ENCODE measurements at places on chromosomes 5 and 9.
A peak's percentile ranks its signal among the peaks of the same experiment; 100 is the strongest.

DNA sequence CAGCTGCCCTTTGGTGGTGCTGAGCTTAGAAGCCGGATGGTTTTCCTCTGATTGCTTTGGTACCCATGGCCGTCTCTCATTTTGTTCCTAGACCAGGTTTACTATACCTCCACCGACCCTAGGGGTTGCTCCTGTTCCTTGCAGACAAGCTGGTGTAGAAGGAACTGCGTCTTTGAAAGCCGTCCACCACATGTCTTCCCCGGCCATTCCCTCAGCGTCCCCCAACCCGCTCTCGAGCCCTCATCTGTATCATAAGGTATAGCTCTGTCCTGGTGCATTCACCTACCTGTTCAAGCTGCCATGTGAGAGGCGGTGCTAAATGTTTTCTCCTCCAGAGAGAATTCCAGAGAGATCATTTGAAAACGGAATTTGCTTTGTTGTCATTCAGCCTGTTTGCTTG, 39.5 kb downstream of the TENT4A start:
- DNase-seq, result no peak

DNA sequence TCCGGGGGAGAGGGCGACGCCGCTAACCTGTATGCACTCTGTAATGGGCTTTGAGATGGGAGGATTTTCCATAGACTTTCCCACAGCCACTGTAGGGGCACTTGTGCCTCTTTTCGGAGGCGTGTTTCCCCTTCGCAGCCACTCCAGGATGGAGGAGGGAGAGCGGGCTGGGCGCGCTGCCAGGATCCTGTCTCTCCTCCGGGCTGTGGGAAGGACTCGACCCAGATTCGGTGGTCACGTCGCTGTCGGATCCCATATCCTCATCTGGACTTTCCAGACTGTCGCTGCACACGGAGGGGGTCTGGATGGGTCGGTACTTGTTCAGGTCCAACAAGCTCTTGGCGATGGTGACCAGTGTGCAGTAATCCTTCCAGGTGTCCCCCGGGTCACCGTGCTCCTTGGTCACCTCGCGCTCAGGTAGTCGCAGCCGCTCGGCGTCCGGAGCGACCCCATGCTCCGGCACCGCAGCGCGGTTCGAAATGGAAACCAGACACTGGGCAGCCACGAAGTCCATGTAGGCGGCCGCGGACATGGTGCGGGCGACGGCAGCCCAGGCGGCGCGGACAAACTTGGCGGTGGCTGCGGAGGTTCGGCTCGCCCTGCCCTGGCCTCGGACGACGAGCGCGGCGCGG, 1.5 kb downstream of the KLF9 start:
- peak; percentile 53 for DNase-seq

- no peak for DNase-seq
Measured at GRCh38 chr5:139566611-139567010, 5.5 kb downstream of the UBE2D2 start.

GRCh38 chr5:102613661-102614060, 114.9 kb upstream of the SLCO6A1 start:
- DNase-seq, result no peak

GRCh38 chr5:72908664-72909063, 47.2 kb upstream of the FCHO2 start:
- no peak for DNase-seq

GRCh38 chr5:81779125-81779915, 28.4 kb upstream of the SSBP2 start:
- peak; percentile 67 for DNase-seq

DNA sequence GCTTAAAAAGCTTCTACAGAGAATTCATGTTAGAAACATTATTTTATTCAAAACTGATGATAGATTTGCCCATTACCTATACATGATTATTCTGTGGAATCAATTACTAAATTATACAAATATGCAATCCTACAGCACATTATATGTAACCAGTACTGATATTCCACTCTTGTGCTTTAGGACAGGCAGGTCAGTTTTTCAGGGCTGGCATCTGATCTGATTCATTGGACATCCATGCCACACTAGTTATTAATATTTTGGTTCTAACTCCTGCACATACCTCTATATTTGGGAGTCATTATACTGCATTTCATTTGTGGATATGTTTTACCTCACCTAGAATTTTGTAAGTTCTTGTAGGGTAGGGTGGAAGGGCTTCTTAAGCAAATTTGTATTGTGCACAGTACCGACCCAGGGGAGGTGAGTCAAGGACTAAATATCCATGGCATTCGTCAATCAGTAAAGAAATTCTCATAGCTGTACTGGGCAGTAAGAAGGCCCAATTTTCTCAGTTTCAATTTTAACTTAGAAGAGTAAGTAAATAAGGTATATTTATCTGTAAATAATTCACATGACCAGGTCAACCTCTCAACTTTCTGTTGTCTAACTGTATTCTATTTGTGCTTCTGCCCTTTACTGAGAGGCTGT, 33.5 kb downstream of the ELOVL7 start:
- DNase-seq, result no peak

DNA sequence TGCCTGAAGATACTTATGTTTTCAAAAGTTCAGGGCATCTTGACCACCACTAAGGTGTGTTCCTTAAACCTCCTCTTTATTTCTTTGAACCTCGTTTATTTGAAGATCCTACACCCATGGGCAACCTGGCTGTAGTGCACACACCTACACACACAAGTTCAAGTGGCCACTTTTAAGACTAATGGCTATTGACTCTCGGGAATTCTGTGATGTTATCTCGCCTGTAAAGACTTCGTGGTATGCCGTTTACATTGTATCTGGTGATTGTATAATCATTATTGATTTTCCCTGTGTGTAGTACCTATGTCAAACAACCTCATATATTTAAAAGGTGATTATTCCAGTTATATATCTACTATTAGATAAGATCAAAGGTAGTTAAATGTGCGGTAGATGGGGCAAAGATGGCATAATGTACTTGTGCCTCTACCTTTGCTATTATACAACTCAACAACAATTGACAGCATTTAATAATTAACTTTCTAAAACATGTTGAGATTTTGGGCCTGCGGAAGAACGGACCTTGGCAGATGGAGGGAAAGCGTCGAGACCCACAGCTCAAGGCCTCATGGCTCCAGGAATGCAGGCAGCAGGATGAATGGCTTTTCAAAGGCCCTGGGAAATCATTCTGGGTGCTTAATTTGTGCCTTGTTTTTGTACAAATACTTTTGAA, 51.4 kb upstream of the IRX2 start:
- no peak for DNase-seq

- peak; percentile 74 for DNase-seq
Measured at GRCh38 chr5:435961-436640, 6.9 kb upstream of the EXOC3 start.

DNA sequence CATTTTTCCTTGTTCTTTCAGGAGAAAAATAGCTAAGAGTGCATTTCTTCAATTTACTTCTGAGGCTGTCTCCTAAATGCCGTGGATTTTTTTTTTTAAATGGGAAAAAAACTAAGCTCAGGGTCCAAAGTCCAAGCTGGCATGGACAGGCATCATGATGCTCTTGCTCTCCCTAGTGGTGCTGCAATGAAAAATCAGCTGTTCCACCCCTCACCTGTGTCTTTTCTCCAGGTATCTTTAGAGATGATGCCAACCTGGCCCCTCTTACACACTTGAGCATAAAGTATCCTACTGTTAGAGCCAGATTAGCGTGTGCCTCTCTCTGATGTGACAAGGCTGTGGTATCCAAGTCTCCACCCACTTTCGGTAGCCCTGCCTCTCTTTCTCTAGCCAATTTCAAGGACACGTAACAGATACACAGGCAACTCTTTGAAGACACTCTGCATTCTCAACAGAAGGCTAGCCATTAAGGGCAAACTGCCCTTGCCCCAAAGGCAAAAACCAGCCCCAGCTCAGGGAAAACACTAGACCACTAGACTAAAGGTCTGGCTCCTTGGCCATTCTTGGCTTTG, 208.8 kb downstream of the SAXO1 start:
- DNase-seq, result peak; percentile 16

DNA sequence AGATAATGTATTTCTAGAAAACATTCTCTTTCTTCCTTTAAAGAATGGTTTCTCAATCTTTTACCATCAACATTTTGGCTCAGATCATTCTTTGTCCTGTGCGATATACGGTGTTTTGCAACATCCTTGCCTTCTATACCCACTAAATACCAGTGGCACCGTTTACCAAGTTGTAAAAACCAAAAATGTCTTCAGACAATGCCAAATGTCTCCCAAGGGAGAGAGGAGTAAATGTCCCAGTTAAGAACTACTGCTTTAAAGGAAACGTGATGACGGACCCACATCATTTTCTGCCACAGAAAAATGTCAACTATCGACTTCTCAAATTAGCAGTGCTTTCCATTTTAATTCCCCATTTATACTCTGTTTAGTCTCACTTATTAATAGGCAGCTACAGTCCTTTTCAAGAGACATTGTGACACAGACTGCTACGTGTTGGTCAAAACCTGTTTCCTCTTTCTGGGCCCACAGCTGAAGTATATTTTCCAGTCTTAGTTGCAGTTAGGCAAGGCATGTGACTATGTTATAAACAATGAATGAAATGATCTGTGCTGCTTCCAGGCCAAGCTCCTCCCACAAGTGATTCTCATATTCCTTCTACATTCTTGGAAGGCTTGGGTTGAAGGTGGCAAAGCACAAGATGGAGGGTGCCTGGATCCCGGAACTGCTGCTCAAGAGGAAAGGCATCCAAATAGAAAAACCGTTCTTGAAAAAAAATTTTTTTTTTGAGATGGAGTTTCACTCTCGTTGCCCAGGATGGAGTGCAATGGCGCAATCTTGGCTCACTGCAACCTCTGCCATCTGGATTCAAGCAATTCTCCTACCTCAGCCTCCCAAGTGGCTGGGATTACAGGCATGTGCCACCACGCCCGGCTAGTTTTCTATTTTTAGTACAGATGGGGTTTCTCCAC, 8.8 kb downstream of the PRXL2C start:
- no peak for DNase-seq

DNA sequence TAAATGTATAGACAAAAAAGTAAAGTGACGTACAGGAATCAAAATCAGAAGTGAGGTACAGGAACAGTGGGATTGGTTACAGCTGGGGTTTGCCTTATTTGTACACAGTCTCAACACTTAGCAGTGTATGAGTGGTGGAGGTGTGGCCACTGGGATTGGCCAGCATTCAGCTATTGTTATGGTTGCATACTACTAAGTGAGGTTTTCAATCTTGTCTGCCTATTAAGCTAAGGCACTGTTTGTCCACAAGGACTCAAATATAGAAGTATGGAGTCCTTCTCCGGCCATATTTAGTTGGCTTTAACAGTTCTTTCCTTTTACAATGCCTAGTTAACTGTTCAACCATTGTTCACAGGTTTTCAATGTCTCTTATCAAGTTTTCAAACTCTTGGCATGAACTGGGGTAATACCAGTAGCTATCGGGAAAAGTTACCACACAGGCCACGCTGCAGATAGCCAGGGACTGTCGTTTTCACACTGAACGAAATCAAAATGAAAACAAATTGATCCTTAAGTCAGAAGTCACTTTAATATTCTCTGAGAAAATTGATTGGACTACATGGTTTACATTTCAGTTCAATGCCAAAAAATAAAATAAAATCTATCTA, 176.0 kb upstream of the FREM1 start:
- DNase-seq, result no peak

- DNase-seq, result peak; percentile 65
Measured at GRCh38 chr5:142013734-142014521, 1.1 kb upstream of the GNPDA1 start.
